Mesenchymal stem cell (in vitro differentiated cells and primary cell): ENCODE measurements at places on chromosomes 6 and 20.

DNA sequence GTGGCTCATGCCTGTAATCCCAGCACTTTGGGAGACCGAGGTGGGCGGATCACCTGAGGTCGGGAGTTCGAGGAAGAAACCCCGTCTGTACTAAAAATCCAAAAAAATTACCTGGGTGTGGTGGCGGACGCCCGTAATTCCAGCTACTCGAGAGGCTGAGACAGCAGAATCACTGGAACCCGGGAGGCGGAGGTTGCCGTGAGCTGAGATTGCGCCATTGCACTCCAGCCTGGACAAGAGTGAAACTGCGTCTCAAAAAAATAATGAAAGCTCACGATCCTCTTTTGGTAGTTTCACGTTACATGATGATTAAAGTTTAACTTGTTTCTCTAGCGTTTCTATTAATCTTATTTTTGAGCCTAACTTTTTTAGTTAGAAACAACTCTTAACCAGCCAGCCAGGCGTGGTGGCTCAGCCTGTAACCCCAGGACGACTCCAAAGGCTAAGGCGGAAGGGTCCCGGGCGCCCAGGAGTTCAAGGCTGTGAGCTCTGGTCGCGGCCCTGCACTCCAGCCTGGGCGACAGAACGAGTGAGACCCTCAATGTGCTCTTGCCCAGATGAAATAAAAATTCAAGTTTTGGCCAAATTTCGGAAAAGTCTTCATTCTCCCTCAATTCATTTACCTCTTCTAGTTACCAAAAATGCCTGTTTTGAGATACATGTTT lies 1.2 kb upstream of the WRNIP1 start:
- DNase-seq, result no peak

GRCh38 chr20:35511814-35512420 lies 17.5 kb downstream of the C20orf173 start:
- DNase-seq, result peak; percentile 59

DNA sequence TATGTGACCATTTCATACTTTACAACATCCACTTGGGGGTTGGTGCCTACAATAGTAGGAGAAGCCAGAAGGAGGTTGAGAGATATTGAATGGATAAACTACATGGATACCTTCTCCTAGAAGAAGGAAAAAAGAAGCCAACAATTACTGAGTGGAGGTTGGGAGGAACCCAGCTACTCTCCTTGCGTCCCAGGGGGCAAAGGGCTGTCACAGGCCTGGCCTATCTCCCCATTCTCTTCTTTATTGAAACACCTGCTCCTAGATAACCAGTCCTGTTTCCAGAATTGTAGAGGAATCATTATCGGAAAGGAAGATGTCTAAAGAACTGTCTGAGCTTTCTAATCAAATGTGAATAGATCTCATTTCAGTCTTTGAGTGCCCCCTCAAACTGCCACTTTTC lies 115.1 kb downstream of the MAP7 start:
- DNase-seq, result no peak

DNA sequence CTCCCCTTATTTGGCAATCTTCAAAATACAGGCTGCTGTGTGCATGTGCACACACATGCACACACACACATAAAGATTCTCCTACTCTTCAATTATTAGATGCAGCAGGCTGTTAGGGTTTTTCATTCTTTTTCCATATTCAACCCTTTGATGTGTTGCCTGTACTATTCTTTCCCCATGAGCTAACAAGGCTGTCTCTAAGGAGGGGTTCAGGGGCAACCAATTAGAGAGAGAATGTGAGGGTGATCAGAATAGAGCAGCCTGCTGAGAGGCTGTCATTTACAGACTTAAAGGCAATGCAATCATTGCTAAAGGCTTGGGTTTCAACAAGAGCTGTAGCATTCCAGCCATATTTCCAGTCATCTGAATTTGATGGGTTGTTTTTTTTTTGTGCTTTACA lies 467.4 kb upstream of the ID4 start:
- DNase-seq, result no peak

- no peak for DNase-seq
These were observed 133.9 kb downstream of the EPM2A start for GRCh38 chr6:145601397-145601796.

GRCh38 chr20:36919715-36920333 lies 31.7 kb downstream of the SAMHD1 start:
- DNase-seq, result peak; percentile 71

- no peak for DNase-seq
These were observed 51.9 kb downstream of the ADGRG6 start for GRCh38 chr6:142353690-142354089.

GRCh38 chr20:50844430-50845100 lies 49.7 kb downstream of the BCAS4 start:
- peak; percentile 12 for DNase-seq

DNA sequence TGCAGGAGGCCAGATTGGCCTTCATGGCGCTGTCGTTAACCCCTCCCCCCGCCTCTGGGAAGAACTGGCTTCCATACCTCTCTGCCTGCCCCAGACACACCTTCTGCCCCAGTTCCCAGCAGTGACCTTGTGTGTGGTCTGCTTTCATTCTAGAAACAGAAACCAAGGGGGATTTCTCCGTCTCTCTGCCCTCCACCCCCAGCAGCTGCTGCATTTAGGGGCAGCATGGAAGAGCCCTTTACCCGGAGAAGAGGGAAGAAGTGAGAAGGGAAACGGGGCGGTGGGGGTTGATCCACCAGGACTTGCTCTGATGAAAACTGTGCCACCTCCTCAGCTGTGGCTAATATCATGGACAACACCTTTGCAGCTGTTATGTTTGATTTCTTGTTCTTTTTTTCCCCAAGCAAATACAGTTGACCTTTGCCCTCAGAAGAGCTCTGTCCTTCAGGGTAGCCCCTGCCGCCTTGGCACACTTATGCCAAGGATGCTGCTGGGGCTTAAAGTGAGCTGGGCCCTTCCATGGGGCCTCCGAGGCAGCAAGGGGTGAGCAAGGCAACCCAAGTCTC lies 6.1 kb downstream of the GLP1R start:
- DNase-seq, result no peak

DNA sequence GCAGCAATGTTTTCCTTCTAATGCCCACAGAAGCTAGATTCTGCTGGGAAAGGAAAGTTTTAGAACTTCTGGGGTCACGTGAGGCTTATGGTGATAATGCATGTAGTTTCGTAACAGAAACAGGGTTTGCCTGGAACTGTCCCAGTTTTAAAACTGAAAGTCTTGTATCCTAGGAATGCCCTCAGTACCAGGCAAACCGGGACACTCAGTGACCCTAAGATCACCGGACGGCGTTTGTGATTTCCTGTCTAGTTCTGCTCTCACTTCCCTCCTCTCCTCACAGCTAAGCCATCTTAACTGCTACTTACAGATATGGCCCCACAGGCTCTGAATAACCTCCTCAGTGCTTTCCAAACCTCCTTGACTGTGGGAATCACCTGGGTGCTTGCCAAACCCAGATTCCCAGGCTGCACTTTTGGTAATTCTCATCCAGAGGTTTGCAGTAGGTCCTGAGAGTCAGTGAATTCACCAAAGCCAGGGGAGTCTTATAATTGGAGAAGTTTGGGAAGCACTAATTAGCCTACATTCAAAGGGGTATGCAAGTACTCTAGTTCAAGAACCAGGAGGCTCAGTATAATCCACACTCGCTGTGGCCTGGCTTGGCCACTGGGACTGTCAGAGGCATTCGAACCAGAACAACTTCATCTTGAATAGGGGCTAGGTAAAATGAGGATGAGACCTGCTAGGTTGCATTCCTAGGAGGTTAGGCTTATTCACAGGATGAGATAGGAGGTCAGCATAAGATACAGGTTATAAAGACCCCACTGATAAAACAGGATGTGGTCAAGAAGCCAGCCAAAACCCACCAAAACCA lies 231.6 kb upstream of the MYLIP start:
- DNase-seq, result peak; percentile 91

- no peak for DNase-seq
These were observed 69.5 kb upstream of the LGSN start for GRCh38 chr6:63389191-63389844.

- no peak for DNase-seq
These were observed 1.3 kb upstream of the VSX1 start for GRCh38 chr20:25083141-25083772.

GRCh38 chr20:37494301-37494700 lies 26.7 kb upstream of the NNAT start:
- no peak for DNase-seq

DNA sequence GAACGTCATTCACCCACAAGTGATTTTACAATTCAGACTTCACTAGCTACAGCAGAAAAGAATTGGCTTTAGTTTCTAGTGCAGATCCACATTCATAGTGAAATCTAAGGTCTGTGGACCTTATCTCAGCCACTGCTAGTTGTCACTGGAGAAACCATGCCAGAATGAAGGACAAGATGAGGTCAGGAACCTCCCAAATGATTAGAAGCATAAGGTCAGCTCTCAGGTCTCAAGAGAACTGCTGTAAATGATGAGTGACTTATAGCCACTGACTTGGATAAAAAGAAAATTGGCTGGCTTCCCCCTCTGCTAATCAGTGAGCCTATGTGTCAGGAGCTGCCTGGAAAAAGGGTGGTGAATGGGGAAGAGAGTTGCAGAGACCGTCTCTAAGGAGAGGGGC lies 265.3 kb upstream of the BMP2 start:
- DNase-seq, result no peak

GRCh38 chr6:32402812-32403211 lies 4.2 kb downstream of the BTNL2 start:
- DNase-seq, result no peak

DNA sequence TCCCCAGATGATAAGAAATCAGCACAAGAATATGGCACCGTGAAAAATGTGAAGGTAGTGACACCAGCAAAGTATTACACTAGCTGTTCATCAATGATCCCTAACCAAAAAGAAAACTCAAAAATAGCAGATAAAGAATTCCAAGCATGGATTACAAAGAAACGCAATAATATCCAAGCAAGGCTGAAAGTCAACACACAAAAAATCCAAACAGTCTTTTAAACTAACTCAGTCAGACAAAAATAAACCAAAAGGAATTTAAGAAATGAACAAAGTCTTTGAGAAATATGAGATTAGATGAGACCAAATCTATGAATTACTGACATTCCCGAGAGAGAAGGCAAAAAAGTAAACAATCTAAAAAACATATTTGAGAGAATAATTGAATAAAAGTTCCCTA lies 976.1 kb upstream of the MAP3K7 start:
- DNase-seq, result no peak

GRCh38 chr6:41216616-41217015 lies 11.5 kb upstream of the TREML4 start:
- DNase-seq, result no peak

DNA sequence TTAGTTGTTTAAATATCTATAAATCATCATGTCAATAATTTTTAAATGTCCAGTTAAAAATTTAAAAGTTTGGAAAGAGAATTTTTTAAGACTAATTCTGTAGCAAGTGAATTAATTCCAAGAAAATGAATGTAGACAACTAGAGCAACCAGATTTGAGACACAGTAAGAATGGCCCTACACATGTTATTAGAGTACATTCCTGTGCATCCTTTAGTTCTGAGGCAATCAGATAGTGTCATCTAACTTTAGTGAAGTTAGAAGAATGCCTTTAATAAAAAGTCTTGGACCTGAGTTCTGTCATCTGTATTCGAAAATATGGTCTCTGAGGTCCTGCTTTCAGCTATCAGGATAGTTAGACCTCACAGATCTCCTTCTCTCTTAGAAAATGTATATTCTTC lies 63.7 kb downstream of the HIVEP2 start:
- DNase-seq, result no peak

DNA sequence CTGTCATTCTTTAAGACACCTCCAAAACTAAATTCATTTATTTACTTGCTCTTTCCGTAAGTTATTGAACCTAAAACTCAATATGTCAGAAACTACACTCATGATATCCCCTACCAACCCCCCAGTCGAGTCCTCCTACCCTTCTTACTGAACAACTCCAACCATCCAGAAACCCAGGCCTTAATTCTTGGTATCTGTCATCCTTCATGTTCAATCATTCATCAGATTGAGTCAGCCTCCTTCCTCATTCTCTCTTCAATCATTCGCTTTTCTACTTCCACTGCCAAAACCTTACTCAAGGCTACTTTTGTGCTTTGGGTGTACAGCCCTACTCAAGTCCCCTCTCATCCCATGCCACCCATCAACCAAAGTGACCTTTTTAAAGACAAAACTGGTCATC lies 95.7 kb downstream of the SMLR1 start:
- DNase-seq, result no peak

GRCh38 chr6:16982807-16983206 lies 119.0 kb upstream of the STMND1 start:
- DNase-seq, result no peak

DNA sequence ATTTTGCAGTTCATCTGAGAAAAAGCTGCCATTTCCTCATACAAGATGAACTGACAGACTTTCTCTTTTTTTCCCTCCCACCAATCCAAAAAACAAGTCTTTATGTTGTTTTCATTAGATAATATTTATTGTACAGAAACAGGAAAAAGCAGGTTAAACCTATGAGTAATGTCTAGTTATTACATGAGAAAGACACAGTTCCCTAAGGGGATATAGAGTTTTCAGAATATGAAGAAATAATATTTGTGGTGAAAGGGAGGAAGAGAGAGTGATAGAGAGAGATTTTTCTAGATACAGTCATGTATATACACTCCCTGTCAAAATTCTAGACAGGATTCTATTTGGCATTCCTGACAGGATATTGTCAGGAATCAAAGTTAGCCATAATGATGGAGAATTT lies 392.4 kb downstream of the BMP2 start:
- no peak for DNase-seq

GRCh38 chr6:80341330-80341729 lies 234.9 kb downstream of the BCKDHB start:
- DNase-seq, result peak; percentile 81

DNA sequence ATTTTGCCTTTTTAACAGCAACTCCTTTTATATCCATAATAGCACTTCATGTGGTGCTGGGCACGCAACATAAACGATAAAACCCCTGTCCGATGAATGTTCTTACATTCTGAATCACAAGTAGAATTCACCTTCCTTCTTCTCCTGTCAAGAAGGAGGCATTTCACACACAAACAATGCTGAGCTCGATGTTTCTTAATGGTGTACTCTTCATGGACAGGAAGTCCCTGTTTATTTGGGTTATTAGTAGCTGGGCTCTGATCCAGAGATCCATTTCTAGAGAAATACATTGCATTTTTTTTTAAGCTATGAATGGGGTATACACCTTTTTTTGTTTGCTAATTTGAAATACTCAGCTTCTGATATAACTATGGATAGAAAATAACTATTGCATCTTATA lies 82.4 kb downstream of the PPP1R3G start:
- DNase-seq, result peak; percentile 38

DNA sequence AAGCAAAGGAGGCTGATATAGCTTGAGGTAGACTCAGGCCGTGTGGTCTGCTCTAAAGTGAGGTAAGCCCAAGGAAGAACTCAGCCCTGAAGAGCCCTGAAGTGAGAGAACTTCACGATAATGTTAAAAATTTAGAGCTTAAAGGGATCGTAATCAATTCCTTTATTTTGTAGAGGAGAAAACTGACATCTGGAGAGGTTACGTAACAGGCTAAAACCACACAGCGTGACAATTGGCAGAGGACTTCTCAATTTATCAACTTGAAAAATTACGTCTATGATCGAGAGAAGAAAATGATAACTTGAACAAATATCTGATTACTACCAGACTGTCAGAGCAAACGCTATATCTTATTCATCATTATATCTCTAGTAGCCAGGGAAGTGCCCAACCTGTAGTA lies 121.8 kb upstream of the FOXO3 start:
- DNase-seq, result no peak

- no peak for DNase-seq
These were observed 1.4 kb upstream of the HLA-G start for GRCh38 chr6:29826271-29826670.
